ENCODE measurements at places on chromosomes 6 and 20.

GRCh38 chr6:7939864-7940228 is 29.3 kb upstream of the TXNDC5 start:
- no peak for DNase-seq

DNA sequence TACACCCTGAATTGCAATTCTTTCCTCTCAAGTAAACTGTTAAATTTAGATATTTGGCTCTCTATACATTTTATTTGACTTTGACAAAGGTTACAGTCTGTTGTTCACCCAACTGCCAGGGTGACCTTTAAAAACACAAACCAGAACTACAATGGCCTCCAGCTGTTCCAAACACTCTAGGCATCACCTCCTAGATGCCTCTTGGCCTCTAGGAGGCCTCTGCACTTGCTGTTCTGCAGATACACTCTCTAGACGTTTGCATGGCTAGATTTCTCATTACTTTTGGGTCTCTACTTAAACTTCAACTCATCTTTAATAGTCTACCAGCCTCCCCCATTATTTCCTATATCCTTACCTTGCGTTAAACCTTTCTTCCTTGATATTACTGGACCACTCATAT is 102.8 kb upstream of the BEND3 start:
- DNase-seq = no peak

- DNase-seq = no peak
Observed at GRCh38 chr6:151627689-151628444, 134.1 kb downstream of the CCDC170 start.

DNA sequence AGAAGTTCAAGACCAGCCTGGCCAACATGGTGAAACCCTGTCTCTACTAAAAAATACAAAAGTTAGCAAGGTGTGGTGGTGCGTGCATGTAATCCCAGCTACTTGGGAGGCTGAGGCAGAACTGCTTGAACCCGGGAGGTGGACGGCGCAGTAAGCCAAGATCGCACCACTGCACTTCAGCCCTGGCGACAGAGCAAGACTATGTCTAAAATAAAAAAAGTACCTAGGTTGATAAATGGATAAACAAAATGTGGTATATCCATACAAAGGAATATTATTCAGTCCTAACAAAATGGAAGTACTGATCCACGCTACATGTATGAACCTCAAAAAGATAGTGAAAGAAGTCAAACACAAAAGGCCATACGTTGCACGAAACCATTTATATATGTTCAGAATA is 1.2 kb upstream of the RPF2 start:
- no peak for DNase-seq

- no peak for DNase-seq
Observed at GRCh38 chr6:12333128-12333527, 43.0 kb downstream of the EDN1 start.

DNA sequence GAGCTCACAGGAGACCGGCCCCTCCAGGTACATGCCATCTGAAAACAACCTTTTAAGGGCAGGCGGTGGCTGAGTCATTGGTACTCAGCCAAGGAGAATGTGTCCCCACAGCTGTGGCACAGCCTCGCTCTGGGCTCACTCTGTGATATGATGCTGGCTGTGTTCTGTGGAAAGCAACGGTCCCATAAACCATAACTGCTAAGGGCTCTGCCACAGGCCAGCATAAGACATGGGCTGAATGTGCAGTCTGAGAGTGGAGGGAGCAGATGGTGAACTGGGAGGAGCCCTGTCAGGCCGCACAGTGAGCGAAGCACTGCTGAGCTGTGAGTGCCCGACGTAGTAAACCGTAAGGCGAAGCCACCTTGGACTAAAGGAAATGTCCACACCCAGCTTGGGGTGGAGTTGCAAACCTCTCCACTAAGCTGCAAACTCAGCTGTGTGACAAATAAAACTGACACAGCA is 375.8 kb downstream of the THBS2 start:
- DNase-seq = no peak

- DNase-seq = no peak
Observed at GRCh38 chr6:23879816-23880215, 246.2 kb upstream of the NRSN1 start.

DNA sequence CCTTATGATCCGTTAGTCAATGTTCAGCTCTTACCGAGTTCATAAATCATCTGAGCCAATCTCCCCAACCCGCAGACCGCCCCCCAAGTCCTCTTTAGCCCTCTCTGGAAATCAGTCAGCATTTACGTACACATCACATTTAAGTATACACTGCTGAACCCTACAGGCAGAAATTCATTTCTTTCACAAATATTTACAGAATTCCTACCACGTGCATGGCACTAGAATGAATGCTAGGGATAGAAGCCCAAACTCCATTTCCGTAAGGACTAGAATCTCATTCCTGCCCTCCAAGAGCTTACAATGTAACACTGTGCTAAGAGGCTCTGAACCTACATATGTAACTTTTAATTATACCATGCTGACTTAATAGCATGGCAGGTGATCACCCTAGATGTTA is 1.8 kb downstream of the OSER1 start:
- no peak for DNase-seq

GRCh38 chr6:7674291-7674690 is 51.6 kb upstream of the BMP6 start:
- DNase-seq = no peak

DNA sequence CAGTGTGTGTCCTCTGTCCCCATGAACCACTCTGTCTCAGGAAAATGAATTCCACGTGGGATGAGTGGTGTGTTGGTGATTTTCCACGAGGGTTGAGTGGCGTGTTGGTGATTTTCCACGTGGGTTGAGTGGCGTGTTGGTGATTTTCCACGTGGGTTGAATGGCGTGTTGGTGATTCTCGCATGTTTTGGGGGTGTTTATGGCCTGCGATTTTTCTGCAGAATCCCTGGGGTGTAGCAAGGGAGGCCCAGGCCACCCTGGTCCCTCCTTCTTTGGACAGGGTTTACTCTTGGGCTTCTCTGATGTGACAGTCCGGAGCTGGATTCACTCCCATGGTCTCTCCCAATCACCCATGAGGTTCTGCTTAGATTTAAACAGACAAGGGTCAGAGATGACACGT is 90.6 kb upstream of the FRMD1 start:
- DNase-seq = no peak

All from C1 segment of cervical spinal cord (tissue), 14 donors.